T-helper 17 cell (primary cell): ENCODE measurements at places on chromosomes 16 and 17.

- no peak for DNase-seq
These were observed 13.5 kb upstream of the ADORA2B start for GRCh38 chr17:15931394-15931793.

GRCh38 chr17:35931794-35932425 is 1.3 kb upstream of the RDM1 start:
- DNase-seq = no peak

- DNase-seq = no peak
These were observed 13.0 kb upstream of the GSE1 start for GRCh38 chr16:85600078-85600477.

- no peak for DNase-seq
These were observed 41.5 kb downstream of the CPNE2 start for GRCh38 chr16:57133886-57134285.

DNA sequence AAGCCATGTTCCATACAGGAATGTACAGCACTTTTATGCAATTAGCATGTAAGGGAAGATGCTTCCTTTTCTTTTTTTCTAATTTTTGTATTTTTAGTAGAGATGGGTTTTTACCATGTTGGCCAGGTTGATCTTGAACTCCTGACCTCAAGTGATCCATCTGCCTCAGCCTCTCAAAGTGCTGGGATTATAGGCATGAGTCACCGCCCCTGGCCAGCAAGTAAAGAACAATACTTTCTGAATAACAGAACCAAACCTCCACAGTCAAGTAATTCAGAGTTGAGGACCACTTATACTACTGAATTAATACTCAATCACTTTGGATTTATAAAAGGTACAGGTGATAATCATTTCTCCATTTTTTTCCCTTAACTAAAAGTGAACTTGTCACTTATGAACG is 13.0 kb downstream of the C16orf87 start:
- DNase-seq = no peak

GRCh38 chr17:82495844-82496528 is 23.5 kb upstream of the FOXK2 start:
- DNase-seq = no peak

DNA sequence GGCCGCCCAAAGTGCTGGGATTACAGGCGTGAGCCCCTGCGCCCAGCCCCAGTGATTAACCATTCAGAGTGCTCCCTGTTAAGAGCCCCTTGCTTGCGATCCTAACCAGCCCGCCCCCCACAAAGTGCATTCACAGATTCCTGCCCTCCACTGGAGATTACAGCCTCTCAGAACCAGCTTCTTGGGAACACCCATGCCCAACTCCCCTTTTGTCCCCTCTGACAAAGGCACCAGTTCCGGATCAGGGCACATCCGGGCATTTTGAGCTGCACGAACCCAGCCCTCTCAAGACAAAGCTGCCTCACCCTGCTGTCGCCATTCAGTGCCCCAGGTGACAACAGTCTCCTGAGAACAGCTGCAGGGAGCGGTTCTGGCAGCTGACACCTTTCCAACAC is 848 bp upstream of the KRT19 start:
- DNase-seq = no peak

DNA sequence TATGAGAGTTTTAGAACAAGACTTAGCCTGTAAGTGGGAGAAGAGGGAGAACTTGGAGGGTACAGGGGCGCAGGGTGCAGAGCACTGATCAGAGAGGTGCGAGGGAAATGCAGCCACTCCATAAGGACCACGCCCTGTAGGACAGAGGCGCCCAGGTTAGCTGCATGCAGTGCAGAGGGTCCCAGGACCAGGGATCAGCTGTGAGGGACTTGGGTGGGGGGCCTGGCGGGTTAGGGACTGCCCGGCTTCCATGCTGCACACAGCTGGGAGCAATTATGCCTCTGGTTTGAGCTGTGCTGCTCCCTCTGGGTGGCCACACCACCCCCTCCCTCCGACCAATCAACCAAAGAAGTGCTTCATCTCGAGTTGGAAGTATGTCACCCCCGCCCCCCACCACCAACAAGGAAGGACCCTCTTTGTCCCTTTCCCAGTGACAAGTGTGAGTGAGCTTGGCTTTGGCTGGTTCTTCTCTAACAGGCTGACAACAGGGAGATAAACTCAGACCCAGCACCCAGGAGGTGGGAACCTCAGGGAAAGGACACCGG is 22.2 kb upstream of the CLEC18A start:
- DNase-seq = no peak

GRCh38 chr17:83200751-83201150 is 121.3 kb downstream of the METRNL start:
- no peak for DNase-seq
